ENCODE measurements at places on chromosomes 3 and 15.

- peak; percentile 15 for DNase-seq
Observed at GRCh38 chr3:106033654-106034053, 164.8 kb upstream of the CBLB start.

DNA sequence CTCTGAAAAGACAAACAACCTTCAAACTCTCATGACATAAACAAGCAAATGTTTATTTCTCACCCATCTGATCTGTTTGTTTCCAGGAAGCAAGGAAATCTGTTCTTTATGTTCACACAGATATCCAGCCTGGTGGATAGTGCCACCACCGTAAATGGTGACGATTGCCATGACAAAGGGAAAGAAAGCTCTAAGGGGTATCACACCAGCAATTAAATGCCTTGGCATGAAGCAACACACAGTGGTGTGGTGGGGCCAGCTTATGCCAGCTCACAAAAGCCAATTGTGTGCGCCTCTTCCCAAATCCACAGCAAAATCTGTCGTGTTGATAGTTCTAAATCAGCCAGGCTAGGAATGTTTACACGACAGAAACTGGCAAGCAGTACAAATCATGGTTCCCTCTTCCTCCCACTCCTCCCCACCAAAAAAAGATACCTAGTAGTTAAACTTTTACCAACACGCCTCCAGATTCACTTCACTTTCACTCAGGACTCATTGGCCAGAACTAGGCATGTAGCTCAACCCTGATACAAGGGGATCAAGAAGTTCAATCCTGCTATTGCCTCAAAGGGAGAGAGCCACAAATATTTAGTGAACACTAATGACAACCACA is 189.2 kb upstream of the SLCO3A1 start:
- no peak for DNase-seq

DNA sequence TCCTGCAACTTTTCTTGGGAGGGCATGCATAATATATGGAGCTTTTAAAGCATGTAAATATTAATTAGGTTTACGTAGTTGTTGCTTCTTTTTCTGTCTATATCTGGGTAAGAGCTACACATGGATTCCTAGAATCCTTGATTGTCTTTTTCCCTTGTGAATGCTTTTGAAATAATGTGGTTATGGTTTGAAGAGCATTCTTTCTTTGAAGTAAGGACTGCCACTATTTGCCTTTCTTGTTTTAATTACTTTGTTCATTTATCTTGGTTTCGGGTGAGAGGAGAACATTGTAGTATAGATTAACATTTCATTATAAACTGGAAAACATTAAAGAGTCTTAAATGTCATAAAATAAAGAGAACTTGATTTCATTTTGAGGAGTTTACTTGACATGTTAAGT is 674.0 kb downstream of the ZBBX start:
- no peak for DNase-seq

DNA sequence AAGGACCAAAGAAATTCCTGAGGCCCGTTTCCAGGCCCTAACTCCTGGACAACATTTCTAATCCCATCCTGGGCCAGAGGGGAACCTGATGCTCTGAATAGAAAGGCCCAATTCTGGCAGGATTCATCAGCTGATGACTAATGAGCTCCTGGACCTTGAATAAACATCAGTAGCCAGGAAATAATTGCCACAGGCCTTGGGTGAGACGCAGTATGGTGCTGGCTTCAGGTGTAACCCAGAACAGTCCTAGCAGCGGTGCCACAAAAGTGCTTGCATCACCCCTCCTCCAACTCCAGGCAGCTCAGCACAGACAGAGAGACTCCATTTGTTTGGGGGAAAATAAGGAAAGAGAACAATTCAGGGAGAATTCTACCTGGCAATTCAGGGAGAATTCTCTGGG is 184.7 kb upstream of the POU1F1 start:
- no peak for DNase-seq

- no peak for DNase-seq
Observed at GRCh38 chr3:54211097-54211496, 88.7 kb downstream of the CACNA2D3 start.
